ENCODE measurements at places on chromosomes 5 and 9.
A peak's percentile ranks its signal among the peaks of the same experiment; 100 is the strongest.

DNA sequence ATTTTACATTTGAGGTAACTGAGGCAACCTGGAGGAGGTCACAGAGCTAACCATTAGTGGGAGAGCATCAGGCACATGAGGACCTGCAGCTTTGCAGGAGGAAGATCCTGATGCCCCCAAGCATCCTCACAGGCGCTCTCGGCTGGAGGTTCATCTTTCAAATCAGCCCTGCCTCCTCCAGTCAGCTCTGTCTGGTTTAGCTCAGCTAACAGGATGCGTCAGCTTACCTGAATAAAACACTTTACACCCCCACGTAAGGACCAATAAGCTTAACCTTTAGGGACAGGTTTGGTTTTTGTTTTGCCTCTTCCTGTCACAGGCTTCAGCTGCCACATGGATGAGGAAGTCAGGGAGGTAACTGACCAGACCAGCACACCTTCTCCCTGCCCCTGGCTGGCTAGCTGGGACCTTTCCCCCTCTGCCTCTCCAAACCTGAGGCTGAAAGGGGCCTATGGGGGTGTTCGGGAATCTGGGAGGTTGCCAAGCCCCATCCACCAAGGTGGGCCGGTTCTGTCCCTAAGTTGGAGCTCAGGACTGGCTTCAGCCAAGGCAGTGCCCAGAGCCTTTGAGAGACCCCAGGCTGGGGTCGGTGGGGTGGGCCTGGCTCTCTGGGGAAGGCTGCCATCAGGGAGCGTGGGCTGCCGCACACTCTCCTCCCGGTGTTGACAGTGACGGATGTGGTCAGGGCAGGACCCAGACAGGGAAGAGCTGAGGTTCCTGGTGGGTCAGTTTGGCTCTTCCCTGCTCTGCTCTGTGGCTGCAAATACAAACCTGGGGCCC, 20.0 kb upstream of the FCN1 start:
- DNase-seq, result peak; percentile 37

GRCh38 chr5:91077623-91078022, 305.5 kb downstream of the ARRDC3 start:
- DNase-seq, result no peak

DNA sequence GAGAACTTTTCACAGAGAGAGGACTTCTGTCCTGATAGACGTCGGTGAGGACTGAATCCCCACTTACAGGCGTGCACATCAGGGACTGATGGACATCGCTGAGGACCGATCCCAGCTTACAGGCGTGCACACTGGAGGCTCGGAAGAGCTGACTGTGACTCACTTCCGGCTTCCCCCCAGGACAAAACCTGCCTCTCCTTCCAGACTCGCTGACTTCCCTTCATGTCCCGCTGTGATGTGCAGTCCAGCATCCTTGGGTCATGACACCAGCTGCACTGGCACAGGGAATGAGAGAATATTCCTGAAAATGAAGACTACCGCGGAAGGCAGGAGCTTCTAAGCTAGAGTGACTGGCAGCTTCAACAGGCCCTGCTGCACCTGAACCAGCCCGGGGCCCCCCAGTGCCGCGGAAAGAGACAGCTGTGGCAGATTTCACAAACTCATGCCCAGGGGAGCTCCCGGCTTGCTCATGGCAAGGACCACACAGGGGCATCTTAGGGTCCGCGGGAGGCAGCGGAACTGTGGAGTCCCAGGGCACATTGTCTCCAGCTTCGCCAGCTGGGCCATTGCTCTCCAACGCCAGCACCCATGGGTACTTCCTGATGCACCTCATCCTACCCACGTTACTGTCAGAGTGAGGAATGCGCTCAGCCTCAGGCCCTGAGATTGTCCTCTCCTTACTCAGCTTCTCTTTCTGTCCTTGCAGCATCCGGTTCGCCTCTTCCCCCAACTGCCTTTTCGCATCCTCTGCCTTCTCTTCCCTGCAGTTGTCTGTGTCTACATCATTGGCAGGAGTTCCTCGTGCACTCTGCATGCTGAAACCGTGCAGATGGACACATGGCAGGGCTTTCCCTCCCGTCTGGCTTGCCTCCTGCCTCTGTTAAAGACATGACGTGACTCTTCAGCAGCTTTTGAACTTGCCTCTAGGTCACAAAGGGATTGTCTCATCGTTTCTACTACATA, 29.5 kb downstream of the SURF6 start:
- DNase-seq, result no peak

DNA sequence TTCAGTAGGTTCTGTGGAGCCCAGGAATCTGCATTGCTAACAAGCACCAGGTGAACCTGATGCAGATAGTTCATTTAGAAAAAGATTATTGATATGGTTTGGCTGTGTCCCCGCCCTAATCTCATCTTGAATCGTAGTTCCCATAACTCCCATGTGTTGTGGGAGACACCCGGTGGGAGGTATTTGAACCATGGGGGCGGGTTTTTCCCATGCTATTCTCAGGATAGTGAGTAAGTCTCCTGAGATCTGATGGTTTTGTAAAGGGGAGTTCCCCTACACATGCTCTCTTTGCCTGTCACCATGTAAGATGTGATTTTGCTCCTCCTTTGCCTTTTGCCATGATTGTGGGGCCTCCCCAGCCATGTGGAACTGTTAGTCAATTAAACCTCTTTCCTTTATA, 212.0 kb downstream of the RAB3C start:
- DNase-seq, result no peak

GRCh38 chr5:115872447-115872846, 30.7 kb downstream of the AP3S1 start:
- DNase-seq, result no peak

DNA sequence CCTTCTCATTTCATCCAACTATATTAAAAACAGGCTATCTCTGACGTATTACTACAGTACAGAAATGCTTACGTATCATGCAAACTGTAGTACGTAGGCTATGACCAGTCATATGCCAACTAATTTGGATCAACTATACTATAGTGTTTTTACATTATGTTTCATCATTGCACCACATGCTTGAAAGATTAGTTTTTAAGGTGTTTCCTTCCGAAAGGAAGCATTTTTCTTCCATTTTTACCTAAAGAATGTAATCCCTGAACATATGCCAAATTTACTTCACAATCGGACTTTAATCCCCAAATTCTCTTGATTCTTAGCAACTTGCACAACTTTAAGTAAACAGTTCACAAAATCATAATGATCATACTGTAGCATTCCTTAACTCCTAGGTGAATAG, 153.9 kb downstream of the BNC2 start:
- DNase-seq, result no peak

GRCh38 chr5:102787134-102787533, 32.0 kb downstream of the PAM start:
- no peak for DNase-seq

- no peak for DNase-seq
Observed at GRCh38 chr5:6979061-6979460, 265.8 kb downstream of the TENT4A start.

- no peak for DNase-seq
Observed at GRCh38 chr5:92749943-92750342, 831.1 kb downstream of the NR2F1-AS1 start.

- DNase-seq, result peak; percentile 96
Observed at GRCh38 chr5:35919191-35919590, 19.2 kb downstream of the CAPSL start.

GRCh38 chr5:42404366-42404765, 18.9 kb upstream of the GHR start:
- DNase-seq, result no peak

All from RWPE2 (cell line).